ENCODE measurements at places on chromosomes 5 and 9.

DNA sequence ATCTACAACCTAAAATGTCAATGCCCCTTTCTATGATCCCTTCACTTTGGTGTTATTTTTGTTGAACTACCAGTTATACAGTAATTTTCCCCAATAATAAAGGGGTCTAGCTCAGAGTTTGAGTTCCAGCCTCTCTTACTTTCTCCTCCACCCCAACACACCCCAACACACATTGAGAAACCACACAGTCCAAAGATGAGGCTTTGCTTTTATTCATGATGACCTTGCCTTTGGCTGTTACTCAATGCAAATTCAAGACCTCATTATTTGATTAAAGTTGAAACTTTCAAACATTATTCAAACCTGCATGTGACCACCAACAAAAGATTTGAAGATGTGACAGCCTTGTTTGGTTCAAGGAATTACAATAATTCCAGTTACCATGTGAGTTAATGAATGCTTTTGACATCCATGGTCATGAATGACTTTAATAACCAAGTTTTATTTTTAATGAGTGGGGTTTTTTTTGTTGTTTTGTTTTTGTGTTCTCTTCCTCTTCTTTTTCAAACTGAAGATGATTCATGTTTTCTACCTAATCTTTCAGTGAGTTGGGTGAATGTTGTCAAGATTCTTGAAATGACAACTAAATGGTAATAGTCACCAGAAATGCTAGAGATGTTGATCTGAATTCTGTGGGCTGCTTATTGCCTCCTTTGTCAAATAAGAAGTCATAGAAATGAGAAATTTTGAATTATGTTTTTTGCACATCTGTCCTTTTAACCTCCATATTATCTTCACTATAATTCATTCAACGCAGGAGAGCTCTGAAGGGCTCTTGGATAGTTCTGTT, 106.0 kb downstream of the HACD4 start:
- no peak for DNase-seq

- no peak for DNase-seq
These were observed 50.3 kb downstream of the UBE2QL1 start for GRCh38 chr5:6498968-6499367.

DNA sequence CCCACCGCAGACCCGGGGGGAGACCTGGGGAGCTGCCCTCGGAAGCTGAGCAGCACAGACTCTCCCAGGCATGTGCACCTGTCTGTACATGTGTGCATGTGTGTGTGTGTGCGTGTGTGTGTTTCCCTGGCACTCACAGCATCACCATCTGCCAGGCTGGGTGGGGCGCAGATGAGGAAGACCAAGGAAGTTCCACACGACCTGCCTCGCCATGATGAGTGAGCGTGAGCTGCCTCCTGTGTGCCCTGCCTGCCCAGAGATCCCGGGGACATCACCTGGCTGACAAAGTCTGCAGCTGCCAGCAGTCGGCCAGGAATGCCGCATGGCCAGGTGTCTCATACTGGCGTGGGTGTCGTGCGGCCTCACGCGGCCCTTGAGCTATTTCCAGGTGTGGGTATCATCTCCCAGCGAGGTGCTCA, 4.0 kb upstream of the GPSM1 start:
- no peak for DNase-seq

- DNase-seq, result no peak
These were observed 24.7 kb upstream of the IFNE start for GRCh38 chr9:21506626-21507482.

DNA sequence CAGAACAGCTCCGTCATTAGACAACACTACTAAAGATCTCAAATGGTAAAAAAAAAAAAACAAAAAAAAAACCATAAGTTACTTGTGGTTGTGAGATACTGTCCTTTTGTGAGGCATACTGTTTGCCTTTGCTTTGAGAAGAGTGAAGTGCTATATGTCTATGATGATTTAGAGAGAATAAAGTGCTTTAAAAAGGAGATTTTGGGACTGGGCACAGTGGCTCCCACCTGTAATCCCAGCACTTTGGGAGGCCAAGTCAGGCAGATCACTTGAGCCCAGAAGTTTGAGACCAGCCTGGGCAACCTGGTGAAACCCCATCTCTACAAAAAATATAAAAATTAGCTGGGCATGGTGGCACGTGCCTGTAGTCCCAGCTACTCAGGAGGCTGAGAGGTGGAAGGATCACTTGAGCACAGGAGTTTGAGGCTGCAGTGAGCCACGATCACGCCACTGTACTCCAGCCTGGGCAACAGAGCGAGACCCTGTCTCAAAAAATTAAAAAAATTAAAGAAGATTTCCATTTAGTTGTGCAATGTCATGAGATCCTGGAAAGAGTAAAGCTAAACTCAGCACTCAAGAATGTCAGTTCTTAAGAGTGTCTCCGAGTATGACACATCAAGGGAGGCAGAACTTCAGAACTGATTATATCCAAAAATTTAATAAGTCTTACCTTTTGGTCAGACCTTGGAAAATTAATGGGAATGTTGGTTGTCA, 87.3 kb downstream of the PRDM6 start:
- no peak for DNase-seq

DNA sequence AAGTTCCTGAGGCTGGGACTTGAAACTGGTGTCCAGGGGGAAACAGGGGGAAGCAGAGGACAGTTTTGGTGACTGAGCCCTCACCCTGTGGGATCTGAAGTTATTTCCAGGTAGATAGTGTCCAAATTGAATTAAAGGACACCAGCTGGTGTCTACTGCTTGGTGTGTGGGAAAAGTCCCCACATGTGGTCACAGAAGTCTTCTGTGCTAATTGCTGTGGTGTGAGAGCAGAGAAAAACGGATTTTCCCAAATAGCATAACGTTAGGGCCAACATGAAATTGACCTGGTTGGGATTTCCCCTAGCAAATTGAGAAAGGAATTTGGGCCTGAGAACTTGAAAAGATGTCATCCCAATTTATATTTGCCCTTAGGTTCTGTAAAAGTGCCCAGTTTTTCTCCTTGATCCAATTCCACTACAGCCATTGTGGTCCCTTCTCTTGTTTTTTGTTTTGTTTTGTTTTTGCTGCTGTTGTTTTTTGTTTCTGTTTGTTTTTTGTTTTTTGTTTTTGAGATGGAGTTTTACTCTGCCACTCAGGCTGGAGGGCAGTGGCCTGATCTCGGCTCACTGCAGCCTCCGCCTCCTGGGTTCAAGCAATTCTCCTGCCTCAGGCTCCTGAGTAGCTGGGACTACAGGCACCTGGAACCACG, 5.6 kb upstream of the STARD4 start:
- no peak for DNase-seq

GRCh38 chr5:139886213-139886612, 90.6 kb downstream of the PSD2 start:
- DNase-seq, result no peak

DNA sequence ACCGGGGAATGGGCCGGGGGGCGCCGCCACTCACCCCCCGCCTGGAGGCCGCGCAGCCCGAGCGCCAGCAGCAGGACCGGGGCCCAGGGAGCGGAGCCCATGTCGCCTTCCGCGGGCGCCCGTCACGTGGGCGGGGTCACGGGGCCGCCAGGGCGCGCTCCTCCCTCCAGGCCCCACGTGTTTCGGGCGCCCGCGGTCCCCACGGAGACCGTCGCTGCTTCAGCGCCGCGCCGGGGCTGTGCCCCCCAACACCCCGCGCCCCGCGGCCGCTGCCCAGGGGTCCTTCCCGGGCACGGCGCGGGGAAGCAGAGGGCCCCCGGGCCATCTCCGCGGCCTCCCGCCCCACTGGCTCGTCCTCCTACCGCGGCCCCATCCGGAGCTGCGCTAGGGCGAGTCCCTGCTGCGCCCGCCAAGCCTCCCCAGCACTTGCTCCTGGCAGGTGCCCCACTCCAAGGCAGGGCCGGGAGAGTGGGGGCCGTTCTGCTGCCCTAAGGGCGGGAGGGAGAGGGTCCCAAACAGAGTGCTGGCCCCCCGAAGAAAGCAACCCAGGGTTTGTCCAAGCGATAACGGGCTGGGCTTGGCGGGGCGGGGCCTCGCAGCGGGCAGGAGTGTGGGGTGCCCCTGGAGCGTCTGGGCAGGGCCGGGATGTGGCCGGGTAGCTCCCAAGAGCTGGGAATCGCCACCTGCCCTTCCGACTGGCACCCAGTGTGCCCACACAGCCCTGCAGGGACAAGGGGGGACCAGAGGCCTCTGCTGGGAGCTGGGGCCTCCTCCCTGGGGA, at the start of gene DPP7:
Gene DPP7, minus strand, starts transcription at position 121 of the 781 bp plus-strand sequence. Its CDS starts 20 bp downstream, at position 101.
- peak; percentile 92 for DNase-seq

DNA sequence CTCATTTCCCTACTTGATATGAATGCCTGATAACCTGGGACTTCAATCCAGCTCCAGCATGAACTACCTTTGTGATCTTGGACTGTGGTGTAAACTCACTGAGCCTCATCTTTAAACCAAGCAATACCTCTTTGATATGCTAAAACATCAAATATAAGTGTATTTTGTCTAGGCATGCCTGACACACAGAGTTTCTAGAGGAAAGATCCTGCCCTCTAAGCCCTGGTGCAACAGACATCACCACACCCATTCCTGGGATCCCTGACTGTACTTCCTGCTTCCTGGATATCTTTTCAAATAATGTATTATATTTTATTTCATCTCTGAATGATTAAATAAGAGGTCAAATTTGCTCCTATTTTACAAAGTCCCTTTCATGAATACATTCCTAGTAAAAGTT, 55.8 kb downstream of the ANXA2R start:
- DNase-seq, result no peak

GRCh38 chr9:110472111-110472510, 107.4 kb downstream of the SVEP1 start:
- DNase-seq, result no peak

- DNase-seq, result no peak
These were observed 30.2 kb downstream of the TGFBI start for GRCh38 chr5:136058972-136059354.

DNA sequence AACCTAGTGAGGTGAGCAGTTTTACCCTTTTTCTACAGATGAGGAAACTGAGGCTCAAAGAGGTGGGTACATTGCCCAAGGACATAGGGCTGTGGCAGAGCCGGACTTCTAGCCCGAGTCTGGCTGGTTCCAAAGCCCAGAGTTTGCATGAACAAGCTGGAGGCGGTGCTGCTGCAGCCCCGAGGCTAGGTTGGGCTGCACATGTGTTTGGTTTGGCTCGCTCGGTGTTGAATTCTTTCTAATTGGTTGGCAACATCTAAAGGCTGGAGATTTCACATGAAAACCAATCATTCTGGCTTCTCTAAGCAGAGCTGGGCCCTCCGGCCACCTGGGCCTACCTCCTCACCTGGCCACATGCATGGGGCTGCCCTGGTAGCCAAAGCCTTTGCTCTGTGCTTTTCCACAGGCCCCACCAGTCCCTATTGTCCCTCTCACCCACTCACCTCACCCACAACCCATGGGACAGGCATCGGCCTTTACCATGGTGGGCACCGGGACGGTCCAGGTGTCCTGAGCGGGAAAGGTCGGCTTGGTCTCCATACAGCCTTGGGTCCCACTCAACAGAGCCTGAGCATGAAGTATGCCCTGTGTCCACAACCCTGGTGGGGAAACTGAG, 262.3 kb downstream of the NSG2 start:
- no peak for DNase-seq

- no peak for DNase-seq
These were observed 69.2 kb downstream of the ANXA2R start for GRCh38 chr5:42970636-42971559.

DNA sequence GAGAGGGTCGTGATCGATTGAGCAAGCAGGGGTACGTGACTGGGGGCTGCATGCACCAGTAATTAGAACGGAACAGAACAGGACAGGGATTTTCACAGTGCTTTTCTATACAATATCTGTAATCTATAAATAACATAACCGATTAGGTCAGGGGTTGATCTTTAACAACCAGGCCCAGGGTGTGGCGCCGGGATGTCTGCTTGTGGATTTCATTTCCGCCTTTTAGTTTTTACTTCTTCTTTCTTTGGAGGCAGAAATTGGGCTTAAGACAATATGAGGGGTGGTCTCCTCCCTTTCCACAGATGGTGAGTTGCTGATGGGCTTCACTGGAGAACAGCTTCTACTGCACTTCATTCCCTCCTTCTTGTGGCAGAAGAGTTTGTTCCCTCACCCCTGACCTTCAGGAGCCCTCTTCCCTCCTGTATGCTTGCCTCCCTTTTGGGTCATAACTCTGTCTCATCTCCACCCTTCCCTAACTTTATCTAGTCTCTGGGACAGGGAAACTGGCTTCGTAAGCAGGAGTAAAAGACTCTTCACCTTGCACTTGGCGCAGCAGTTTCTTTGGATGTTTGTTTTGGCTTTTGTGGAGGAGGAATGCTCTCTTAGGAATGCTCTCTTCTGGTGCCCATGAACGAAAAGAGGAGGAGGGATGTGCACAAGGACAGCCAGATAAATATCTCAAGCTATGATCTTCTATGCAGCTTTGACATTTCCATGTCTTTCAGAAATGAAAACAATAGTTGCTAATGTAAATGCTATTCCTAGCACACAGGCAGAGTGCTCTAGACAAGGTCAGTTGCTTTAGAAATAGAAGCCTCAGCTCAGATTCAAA, 139.8 kb upstream of the RPS23 start:
- DNase-seq, result no peak

GRCh38 chr5:15943487-15943886, 236.1 kb downstream of the MARCHF11 start:
- no peak for DNase-seq

GRCh38 chr5:43020399-43020746, 19.7 kb downstream of the ANXA2R start:
- DNase-seq, result peak; percentile 33

- DNase-seq, result no peak
These were observed 155.6 kb upstream of the TAS2R1 start for GRCh38 chr5:9785751-9786150.

DNA sequence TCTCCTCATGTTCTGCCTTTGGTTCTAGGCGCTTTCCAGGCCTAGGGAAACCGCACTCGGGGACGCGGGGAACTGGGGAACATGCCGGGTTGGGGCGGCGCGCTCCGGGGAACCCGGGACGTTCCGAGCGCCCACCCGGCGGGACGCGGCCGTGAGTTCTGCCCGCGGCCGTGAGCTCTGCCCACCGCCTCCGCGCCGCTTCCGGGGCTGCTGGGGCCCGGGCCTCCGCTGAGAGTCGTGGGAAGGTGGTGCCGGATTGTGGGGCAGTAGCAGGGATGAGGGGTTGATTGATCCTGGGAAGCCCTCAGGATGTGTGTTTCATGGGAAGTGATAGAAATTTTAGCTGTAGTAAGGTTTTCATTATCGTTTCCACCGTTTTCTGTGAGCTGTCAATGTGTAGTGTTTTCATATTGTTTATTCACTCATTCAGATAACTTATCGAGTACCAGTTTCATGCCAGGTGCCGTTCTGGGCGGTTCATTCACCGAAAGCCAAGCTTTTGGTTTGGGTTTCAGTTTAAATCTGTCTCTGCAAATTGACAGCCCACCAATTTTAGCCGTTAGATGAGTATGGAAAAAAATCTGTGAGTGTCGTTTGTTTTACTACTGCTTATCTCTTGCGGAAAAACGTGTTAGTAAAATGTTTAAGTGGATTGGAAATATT, 657 bp downstream of the MTRR start:
- DNase-seq, result peak; percentile 54

DNA sequence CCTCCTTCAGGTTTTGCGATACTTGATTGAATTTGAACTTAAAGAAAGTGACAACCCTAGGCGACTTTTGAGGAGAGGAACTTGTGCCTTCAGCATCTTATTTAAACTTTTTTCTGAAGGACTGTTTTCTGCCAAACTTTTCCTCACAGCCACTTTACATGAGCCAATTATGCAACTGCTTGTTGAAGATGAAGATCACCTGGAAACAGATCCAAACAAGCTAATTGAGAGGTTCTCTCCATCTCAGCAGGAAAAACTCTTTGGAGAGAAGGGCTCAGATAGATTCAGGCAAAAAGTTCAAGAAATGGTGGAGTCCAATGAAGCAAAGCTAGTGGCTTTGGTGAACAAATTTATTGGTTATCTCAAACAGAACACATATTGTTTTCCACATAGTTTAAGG, 40.6 kb downstream of the GAPVD1 start:
- no peak for DNase-seq

GRCh38 chr5:74889523-74890105, 23.4 kb upstream of the FAM169A start:
- no peak for DNase-seq
